Bronchial epithelial cell (primary cell): ENCODE measurements at places on chromosomes 7 and 10. TPM values are rescaled to one million over a fixed set of nuclear protein-coding genes. Genes with fewer than 3 reads are reported as not detected.

LOXL4 gene
- 0.13 and 0.26 TPM in 2 replicates for total RNA-seq

TM9SF3 gene
- total RNA-seq = 121 and 145 TPM in 2 replicates

MAGI2 gene
- total RNA-seq = 2.6 and 2.7 TPM in 2 replicates

DNA sequence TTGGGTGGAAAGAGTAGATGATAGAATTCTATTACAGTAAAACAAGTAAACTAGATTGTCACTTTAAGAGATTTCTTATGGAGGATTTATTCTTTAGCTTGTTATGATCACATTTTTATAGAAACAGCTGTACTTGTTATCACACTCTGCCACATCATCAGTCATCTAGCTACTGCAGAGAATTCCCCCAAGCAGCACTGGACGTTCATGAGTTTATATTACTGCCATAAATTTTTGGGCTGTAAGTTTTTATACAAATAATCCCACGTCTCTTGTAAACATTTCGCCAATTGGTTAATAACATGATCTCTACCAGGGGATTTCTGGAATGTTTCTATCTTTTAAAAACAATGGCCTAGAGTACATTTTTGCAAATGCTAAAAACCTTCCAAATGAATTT lies 238.8 kb downstream of the POLR1F start:
- DNase-seq = no peak

DNA sequence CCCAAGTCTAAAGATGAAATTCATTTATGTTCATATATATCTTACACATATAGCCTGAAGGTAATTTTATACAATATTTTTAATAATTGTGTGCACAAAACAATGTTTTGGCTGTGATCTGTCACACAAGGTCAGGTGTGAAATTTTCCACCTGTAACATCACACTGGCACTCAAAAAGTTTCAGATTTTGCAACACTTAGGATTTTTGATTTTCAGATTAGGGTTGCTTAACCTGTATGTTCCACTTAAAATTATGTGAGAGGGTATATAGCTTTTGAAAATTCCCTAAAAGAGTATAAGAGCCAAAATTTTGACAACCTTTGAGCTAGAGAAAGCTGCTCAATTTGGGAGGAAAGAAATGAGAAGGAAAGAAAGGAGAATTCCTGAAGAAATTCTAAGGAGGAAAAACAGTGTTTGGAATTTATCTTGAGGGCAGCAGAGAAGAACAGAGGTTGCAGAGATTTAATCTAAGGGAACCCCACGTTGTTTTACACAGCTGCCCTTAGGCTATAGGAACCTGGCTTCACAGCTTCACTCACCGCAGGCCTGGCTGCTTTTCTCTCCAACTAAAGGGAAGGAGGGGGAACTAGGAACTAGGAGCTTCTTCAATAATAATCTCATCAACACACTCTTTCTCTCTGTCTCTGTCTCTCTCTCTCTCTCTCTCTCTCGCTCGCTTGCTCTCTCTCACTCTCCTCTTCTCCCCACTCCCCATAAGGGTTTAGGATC lies 8.5 kb downstream of the VOPP1 start:
- no peak for DNase-seq

AGR2 gene
- 118 and 163 TPM in 2 replicates for total RNA-seq

DNA sequence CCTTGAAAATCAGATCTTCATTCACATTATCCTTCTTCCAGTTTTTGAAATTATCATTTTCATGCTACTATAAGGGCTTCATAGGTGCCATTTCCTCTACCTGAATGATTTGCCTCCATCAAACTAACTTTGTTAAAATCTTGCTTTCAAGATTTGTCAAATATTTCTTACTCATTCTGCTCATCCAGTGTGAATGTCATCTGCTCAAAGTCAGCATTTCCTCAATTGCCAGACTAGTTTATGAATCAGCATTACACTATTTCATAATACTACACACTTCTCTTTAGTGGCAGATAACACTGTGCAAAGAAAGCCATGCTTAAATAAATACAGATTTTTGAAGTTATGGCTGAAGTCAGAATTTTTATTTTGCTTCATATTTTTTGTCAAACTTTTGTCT lies 21.3 kb upstream of the LIPF start:
- peak; percentile 89 for DNase-seq

FBXL13 gene
- total RNA-seq = 0.13 and 0.26 TPM in 2 replicates

ATP6V0E2 gene
- total RNA-seq = 1.6 and 2.6 TPM in 2 replicates

DNA sequence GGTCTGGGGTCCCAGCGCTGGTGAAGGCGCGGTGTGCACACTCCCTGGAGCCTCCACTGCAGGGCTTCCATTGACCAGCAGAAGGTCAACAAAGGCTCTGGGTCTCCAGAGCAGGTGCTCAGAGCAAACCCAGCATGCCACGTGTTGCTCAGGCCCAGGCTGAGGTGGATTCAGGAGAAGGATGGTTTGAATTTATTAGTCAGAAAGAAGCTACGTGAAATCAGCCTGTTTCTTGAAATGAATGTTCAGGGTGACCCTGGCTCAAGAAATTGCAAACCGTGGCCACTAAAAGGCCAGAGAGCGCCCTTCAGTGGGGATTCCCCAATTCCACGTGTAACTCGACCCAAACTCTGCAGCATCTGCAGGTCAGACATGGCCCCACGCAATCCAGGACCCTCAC lies 82.7 kb upstream of the PFKP start:
- DNase-seq = no peak

DNA sequence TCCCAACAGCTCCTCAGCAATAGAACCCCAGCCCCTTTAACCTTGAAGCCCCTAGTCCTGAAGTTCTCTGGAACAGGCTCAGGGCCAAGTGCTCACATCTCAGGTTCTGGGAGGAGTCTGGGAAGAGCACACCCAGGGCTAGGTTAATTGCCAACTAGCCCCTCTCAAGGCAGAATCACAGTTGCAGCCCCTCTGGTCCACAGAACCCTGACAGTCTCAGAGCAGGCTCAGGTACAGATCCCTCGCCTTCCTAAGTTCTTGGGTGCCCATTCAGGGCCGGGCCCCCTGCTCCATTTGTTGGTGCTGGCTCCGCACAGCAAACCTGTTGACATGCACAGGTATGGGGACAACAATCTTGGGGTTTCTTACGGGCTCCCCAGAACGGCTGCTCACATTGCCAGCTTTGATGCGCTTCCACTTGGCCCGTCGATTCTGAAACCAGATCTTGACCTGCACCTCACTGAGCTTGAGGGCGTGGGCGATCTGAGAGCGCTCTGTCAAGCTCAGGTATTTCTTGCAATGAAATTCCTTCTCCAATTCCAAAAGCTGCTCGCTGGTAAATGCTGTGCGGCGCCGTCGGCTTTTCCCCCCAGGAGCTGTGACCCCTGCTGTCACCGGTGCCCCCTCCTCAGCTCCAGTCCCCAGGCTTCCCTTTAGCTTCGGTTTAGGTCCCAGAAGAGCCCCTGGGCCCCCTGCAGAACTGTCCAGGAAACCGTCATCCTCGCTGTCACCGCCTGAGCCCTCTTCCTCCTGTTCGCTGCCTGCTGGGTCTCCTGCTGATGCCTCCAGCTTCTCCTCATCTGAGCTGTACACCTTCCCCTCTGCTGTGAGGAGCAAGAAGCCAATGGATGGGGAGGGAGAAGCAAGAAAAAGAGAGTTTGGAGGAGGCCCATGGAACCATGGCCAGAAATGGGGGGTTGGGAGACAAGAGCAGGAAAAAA lies 18.9 kb downstream of the GBX1 start:
- no peak for DNase-seq

GRCh38 chr10:97851341-97852001 lies 1.8 kb downstream of the GOLGA7B start:
- no peak for DNase-seq

GRCh38 chr7:81264116-81264515 lies 345.3 kb upstream of the SEMA3C start:
- DNase-seq = peak; percentile 80

DNA sequence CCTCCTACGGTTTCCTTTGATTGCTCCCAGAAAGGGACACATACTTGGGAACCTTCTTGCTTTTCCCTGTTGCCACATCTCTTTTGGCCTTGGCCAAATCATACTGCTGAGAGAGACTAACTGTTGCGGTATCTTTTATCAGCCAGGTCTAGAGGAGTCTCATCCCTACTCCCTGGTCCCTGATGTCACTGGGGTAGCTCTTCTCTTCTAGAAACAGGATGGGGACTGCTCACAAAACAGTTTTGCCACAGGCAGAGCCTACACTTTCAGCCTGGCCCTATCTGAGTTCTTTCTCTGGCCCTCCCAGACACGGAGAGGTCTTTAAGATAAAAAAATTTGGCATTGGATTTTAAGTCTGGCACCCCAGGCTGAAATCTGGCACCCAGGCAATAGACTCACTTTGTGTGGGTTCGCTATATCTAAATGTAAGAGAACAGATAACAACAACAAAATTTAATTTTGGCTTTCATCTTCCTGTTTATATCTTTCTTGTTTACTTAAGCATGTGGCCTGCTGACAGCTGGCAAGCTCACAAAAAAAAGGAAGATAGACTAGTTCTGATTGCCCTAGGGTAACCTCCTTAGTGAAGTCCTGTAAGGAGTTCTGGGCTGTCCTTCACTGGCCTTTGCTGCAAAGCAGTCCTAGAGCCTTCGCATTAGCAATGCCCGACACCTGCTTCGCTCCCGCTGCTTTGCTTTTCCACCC lies 228.3 kb upstream of the NPVF start:
- DNase-seq = no peak

RET gene
- total RNA-seq = 0.26 and 0.53 TPM in 2 replicates

DNA sequence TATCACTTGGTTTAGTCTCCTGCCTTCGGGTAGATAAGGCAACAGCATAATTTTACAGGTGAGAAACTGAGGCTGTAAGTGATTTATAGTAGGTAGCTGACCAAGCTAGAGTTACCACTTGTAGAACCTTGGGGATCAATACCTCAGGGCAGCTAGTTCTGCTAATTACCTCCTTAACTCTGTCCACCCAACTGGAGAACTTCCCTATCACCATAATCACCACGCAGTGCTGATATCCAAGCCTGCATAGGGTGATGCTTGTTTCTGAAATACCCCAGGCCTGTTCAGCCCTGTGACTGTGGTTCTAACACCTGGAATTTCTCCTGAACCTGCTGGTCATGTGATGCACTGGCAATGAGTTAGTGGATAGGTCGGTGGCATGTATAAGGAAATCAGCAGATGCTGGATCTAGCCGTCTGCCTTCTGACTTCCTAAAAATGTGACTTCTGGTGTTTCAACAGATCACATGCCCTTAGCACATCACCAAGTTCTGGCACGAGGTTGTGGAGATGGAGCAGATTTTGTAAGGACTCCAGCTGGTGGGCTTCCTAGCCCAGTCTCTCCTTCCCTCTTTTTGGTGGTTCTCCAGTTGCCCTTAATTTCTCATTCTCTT lies 15.3 kb downstream of the PLAU start:
- DNase-seq = no peak

- no peak for DNase-seq
These were observed 30.5 kb upstream of the MNX1 start for GRCh38 chr7:157041004-157041403.

GRCh38 chr10:7243139-7243538 lies 167.7 kb downstream of the SFMBT2 start:
- no peak for DNase-seq

DNA sequence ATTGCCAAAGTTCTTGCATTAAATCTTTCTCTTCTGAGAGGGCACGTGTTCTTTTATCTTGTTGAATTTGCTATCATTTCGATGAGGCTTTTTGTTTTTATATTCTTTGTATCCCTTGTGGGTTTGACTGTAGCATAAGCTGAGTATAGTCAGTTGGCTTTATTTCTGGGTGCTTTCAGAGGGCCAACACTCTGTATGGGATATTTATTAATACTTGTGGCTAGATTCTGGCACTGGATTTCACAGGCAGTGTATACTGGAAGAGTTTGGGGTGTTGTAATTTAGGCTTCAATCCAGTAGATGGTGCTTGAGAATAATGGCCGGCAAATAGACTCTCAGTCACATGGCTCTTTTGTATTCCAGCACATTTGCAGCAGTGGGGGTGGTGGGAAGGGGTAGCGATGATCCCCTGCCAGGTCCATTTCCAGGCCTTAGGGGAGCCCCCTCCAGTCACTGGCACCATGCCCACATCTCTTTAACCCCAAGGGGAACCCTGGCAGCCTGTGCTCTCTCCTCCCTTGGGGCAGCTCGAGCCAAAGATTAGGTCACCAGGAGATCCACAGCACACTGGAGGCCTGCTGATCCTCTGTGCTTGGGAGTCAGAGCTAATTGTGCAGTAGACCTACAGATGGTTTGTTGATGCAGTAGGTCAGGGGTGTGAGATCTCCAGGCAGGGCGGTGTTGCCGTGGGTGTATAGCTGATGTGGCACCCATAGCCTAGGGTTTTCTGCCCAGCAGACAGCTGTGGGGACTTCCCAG lies 81.8 kb downstream of the PTPN20 start:
- DNase-seq = peak; percentile 46

- DNase-seq = peak; percentile 36
These were observed 1.5 kb downstream of the MAFK start for GRCh38 chr7:1531979-1532455.

DNA sequence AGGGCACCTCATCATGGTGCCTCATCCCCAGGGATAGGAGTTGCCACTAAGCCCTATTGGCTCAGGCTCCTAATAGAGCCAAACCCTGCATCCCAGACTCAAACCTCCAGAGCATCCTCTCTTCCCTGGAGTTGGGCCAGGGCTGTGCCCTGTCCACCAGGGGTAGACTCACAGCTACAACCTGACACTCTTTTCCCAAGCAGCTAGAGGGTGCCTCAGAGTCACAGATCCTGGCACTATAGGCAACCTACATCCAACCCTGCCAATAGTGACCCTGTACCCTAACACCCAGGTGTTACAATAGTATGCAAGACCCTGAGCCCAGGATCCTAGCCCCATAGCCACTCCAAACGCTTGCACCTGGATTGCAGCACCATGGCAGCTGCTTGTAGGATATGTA lies 64.0 kb upstream of the PLA2G12B start:
- no peak for DNase-seq

- no peak for DNase-seq
These were observed 107.7 kb downstream of the ICA1 start for GRCh38 chr7:8154272-8154671.
